ENCODE measurements at places on chromosomes 2 and 18.

DNA sequence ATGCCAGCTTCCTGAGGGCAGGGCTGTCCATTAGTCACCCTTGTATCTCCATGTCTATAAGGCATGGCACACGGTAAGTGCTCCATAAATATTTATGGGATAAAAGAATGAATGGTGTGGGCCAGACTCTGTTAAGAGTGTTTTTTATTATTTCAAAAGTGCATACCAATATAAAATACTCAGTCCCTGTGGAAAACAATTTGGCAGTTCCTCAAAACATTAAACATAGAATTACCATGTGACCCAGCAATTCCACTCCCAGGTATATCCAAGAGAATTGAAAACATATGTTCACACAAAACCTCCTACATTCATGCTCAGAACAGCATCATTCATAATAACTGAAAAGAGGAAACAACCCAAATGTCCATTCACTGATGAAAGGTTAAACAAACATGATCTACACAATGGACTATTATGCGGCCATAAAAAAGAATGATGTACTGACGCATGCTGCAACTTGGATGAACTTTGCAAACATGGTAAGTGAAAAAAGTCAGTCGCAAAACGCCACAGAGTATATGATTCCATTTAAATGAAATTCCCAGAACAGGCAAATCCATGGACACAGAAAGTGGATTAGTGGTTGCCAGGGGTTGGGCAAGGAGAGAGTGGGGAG is 69.1 kb upstream of the TCF7L1 start:
- DNase-seq, result no peak

DNA sequence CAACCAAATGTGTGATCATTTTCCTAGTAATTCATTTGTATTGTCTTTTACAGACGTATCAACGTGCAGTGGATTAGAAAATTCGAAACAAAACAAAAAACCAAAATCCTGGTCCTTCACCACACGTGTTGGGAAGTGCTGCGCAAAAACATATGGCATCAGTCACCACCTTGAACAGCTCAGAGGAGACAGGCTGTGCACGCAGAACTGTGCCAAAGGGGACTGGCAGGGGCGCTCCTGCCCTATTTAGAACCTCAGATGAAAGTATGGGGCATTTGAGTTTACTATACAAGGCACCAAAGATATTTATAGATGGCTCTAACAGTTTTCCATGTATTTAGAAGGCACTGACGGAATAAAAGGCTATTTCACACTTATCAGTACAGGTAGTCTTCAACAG is 42.3 kb downstream of the NOL10 start:
- DNase-seq, result no peak

DNA sequence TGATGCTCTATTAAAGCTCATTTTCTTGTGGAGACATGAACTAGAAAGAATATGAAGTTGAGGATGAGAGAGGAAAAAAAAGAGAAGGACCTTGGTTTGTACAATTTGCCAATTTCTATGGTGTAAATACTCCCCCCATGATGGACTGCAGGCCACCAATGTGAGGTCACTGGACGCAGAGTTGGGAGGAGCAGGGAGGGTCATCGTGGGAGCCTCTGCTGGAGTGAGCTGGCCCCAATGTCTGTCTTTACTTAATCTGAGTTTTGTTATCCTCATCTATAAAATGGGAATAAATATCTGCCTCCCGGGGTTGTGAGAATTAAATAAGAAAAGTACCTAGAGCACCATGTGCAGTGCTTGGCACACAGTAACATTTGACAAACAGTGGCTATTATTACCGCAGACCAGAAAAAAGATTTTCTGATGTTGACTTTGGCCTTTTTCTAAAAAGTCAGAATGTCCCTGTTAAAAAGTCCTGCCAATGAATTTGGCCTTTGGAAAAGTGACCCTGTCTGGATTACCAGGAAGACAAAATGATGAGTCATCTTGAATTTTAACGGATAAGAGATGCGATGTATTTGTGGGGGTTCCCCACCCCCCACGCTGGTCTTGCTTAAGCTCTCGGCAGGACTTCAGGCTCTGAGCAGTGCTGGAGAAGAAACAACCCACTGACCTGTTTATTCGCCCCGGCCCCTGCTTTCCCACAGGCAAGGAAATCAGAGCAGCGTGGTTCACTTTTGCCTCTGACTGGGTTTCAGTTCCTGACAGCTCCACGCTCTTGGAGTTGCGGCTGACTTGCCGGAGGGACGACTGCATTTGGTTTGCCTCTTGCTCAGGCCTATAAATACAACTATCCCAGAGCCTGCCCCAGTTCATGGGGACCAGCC is 50.3 kb upstream of the FOSL2 start:
- no peak for DNase-seq

GRCh38 chr18:3525870-3526420 is 76.0 kb downstream of the TGIF1 start:
- peak; percentile 57 for DNase-seq

- DNase-seq, result no peak
Measured at GRCh38 chr18:6747646-6748045, 18.1 kb downstream of the ARHGAP28 start.

Data from GM13976 (cell line).